ENCODE measurements at places on chromosomes 2 and 18.
A peak's percentile ranks its signal among the peaks of the same experiment; 100 is the strongest.

DNA sequence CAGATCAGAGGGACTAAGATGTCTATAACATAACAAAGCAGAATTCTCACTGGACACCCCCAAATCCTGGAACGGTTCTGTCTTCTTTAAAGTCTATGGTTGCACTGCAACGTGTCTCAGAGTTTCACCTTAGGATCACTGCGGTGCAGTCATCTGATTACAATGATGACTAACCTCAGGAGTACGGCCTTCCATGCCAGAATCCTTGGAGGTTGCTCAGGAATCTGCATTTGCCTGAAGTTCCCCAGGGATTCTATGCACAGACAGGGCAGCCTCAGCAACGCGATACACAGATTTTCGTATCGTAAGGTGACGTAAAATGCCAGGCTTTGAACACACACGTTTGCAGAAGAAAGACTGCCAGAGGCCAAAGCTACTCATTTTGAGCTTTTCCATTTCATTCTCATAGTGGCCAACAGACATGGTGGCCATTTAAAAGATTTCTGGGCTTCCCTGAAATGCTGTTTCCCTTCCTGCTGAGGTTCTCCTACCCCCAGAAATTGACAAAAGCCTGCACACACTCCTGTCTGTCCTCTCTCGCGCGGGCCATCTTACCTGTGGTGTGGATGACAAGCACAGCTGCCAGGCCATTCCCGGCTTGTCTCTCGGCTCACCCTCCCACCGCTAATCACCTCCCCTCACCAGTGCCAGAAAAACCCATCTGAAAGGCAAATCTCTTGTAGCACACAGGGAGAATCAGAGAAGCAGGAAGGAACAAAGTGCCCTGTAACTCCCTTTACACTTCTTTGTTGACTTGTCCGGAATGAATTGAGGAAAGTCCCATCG, 148.8 kb downstream of the ACKR3 start:
- DNase-seq: no peak

GRCh38 chr2:223594259-223594658, 7.9 kb downstream of the SCG2 start:
- no peak for DNase-seq

DNA sequence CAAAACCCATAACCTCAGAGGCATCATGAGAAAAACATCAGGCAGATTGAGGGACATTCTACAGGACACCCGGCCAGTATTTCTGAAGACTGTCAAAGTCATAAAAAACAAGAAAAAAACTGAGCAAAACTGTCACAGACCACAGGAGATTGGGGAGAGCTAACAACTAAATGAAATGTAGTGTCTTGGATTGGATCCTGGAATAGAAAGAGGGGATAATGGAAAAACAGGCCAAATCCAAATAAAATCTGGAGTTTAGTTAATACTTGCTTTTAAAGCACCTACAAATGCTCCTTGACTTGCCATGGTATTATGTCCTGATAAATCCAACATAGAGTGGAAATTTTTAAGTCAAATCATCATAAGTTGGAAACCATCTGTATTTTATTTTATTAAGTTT, 17.6 kb upstream of the CXCR1 start:
- DNase-seq: no peak

DNA sequence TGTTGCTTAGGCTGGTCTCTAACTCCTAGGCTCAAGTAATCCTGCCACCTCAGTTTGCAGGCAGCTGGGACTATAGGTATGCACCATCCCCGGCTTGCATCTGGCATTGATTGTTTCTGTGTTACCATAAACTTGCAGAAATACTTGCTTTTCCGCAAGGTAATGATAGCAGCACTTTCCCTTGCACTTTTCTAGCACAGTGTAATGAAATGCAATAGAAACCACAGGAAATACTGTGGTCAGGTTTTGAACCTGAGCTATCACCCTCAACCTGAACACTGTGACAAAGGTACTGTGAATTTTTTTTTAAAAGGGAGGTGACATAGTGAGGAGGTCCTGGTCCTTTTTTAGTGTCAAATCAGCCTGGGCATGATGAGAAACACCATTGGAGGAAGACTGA, 38.3 kb downstream of the DHRS9 start:
- DNase-seq: no peak

- no peak for DNase-seq
Observed at GRCh38 chr2:127527001-127527804, 914 bp upstream of the IWS1 start.

GRCh38 chr2:66494708-66495107, 59.8 kb downstream of the MEIS1 start:
- no peak for DNase-seq

- DNase-seq: no peak
Observed at GRCh38 chr2:56960581-56960980, 776.8 kb downstream of the CCDC85A start.

GRCh38 chr18:75660932-75661331, 233.4 kb upstream of the SMIM21 start:
- no peak for DNase-seq

- DNase-seq: no peak
Observed at GRCh38 chr2:224173210-224173609, 134.1 kb upstream of the SERPINE2 start.

DNA sequence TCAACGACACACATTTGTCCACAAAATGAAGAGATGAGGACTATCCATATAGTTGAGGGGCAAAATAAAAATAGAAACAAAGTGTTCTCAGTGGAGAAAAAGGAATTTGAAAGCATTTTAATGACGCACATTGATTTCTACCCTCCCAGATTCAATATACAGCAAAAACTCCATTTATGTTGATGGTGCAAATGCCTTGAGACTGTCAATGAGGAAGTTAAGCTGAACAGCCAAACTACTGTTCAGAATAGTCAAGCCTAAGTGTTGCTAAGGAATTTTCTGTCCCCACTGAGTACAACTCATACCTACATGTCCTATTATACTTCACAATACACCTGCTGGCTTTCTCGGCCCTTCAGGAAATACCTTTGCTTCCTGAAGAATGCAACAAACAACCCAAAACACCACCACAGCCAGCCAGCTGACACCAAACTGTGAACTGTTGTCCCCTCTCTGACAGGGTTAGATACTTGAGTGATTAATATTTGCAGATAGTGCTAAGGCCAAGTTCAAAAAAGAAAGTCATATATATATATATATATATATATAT, 27.8 kb upstream of the DARS1 start:
- DNase-seq: no peak

DNA sequence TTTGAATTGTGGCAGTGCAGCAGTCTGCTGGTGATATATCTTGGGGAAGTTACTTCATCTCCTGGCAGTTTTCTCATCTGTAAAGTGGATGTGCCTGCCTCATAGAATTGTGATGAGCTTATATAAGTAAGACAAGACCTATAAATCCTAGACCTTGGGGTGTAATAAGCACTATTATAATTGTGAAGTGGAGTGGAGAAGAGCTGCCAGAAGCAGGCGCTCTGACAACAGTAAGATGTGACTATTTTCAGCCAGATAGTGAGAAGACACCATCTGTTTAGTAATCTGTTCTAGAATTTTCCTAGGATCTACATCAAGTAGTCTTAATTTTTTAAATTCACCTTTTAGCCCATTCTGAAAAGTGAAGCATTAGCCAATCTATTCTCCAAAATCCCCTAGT, 85.6 kb upstream of the TSPYL6 start:
- no peak for DNase-seq

GRCh38 chr18:59466980-59467379, 107.9 kb upstream of the LMAN1 start:
- DNase-seq: no peak

DNA sequence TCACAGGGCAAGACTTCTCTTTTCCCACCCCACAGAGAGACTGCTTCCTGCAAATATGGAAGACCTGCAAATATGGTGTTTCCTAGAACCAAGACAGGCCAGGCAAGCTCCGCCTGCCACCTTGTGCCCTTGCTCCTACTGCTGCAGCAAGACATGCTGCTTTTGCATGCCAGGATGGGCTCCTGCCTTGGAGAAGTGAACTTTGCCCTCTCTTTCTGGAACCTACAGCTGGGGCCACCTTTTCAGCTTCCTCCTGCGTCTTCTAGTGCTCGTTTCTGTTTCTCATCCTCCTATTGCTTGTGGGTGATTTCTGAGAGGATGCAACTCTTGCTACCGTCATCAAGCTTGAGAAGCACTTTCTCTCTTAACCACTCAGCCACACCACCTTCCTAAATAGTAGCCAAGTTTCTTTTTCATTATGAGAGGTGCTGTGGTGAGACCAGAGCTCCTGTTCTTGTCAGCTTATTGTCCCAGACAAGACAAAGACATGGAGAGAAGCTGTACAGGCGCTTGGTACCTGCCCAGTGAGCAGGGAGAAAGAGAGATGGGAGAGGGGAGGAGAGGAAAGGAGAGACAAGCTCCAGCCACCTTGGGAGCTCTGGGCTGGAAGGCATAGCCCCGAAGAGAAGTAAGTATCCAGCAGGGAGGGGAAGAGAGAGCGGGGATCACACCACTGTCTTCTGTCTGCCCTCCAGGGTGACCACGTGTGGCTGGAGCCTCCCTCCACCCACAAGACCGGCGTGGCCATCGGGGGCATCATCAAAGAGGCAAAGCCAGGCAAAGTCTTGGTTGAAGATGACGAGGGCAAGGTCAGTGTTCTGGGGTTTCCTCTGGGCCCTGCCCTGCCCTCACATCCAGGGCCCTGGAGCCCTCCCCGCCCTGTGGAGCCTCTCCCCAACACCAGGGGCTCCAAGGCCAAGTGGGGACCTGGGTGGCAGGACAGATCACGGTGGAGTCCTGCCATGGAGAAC, 28.3 kb downstream of the MYO7B start:
- DNase-seq: peak; percentile 92

- DNase-seq: no peak
Observed at GRCh38 chr2:100761365-100761764, 58.6 kb upstream of the NPAS2 start.

DNA sequence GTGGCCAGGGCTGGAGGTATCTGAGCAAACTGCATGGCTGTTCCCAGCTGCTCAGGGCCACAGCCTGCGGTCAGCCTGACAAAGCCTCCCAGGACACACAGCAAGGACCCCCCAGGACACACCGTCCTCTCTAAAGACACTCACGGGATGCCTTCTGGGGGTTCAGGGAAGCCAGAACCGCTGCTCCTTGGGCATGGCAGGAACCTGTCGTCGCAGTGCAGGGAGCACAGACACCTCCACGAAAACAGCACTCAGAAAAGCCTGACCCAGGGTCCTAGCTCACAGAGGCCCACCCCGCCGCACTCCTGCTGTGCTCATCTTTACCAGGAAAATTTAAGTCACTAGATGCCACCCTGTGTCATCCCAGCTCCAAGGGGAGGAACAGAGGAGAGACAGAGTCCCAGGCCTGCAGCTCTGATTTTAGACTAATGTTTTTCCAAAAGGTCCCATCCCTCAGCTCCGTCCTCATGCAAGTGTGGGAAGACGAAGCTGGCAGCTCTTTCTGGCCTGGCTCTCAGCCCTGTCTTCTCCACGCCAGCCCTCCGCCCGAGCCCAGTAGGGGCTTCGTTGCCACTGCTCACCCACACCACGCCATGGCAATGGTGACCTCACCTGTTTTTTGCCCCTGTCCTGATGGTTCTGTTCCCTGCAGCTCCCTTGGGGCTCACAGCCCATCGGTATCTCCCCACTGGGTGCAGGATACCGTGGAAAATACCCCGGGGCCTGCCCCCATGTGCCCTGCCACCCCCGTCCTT, 23.9 kb upstream of the SLC66A3 start:
- DNase-seq: no peak

DNA sequence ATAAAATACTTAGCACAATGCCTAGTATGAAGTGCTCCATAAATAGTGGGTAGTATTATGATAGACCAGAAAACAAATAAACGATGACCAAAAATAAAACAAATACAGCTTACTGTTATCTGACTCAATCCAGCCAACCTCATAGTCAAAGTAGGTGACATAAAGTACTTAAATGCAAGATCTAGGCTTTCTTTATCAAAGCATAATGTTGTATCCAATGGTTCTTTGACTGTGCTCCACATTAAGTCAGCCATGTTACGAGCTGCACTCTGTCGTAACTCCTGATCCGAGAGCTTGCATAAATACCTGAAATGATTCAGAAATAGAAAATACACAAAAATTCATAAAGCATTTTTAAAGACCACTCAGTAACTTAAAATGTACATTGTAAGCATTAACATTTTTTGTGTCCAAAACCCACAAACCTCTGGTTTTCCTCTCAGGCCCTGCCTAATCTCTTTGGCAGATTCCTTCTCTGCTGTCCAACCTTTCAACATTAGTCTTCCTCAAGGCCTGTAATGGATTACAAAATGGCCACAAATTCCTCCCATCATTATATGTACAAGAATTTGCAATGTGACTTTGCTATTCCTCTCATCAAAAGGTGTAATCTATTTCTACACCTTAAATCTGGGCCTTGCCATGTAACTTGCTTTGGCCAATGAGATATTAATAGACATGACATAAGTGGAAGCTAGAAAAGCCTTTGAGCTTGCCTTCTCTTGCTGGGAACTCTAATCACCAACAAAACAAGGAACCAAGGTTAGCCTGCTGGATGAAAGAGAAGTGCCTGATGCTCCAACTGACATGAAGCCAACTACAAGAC, 90.6 kb downstream of the USP34 start:
- no peak for DNase-seq

DNA sequence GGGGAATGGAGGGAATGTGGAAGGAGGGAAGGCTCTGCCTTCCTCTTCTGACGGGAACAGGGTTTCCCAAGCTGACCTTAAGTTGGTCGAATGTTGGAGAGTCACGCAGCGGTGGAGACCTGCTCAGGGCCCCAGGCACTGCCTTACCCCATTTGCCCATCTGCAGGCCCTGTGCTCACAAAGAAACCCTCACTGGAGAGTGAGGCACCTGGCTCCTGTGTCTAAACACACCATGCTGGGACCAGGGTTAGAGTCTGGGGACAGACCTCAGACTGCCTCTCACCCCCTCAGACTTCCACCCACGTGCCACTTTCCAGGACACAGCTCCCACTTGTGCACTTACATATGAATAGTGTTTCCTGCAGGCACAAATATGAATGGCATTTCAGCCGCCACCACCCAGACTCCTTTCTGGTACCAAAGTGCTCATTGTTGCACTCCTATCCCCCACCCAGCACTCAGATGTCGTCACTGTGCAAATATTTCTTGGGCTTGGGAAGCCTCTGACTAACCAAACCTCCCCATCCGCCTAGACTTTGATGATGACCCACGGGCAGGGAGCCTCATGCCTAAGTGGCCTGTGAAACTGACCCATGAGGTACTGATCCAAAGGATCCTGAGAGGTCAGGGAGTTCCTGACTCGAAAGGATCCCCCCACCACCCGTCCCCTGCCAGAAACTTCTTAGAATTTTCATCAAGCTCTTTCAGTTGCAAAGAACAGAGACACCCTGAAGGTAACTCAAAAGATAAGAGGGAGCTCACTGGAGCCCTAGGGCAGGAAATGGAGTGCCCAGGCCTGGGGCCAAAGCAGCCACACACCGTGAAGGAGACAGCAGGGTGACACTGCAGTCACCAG, 78.3 kb downstream of the STPG4 start:
- DNase-seq: no peak

DNA sequence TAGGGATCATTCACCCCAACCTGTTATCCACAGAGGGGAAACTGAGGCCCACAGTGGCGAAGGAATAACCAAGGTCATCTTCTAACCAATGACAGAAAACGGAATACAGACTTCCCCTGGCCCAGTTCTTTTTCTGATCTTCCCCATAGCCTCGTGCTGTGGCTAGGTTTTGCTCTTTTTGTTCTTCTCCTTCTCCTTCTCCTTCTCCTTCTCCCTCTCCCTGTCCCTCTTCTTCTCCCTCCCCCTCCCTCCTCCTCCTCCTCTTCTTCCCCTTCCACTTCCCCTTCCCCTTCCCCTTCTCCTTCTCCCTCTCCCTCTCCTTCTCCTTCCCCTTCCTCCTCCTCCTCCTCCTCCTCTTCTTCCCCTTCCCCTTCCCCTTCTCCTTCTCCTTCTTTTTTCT, 12.9 kb upstream of the TWIST2 start:
- no peak for DNase-seq

- DNase-seq: no peak
Observed at GRCh38 chr18:62862466-62862865, 147.1 kb downstream of the PHLPP1 start.

GRCh38 chr2:68456198-68456597, 10.9 kb downstream of the FBXO48 start:
- DNase-seq: no peak
